ENCODE measurements at places on chromosomes 2 and 18.

DNA sequence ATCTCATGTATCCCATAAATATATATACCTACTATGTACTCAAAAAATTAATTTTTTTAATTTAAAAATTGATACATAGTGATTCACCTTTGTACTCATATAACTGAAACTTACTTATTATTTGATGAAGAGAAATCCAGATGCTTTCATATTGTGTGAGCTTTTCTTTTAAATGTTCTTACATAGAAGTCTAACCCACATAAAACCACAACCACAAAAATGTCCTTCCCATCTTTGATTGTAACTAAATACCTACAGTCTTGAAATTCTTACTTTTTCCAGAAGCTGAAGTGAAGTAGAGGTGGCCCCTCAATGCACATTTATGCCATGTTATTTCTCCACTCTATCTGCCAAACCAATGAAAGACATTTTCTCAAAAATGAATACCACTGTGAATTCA, 117.9 kb upstream of the COL5A2 start:
- peak; percentile 54 for DNase-seq

DNA sequence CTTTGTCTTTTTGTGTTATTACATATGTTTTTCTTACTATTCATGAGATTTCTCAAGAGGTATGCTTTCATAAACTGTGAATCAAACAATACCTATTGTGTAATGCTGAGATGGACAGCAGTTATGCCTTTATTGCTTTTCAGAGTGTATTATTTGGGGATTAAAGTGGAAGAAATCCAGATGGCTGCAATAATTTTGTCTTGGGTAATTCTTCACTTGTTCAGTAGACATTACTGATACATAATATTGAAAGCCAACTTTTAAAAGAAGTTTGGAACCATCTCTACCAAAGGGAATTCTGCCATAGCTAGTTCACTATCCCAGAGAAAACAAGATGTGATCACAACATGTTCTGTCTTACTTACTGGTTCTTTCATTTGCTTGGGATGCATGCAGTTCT, 253.4 kb upstream of the ZSWIM2 start:
- DNase-seq = no peak

GRCh38 chr2:233353101-233353768, 1.1 kb upstream of the DGKD start:
- DNase-seq = no peak

DNA sequence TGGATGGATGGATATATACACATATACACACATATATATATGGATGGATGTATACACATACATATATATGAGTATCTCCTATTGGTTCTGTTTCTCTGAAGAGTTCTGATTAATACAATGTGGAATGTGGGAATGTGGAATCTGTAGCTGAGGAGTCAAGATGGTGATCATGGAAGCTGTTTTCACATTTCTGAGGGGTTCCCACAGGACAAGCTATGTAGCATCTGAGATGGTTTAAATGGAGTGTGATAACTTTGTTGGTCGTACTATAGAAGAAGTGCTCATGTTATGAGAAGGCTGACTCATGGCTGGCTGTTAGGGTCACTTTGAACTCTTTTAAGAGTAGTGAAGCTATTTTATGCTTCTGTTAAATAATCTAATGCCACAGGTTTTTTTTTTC, 279.7 kb downstream of the MEIS1 start:
- no peak for DNase-seq

DNA sequence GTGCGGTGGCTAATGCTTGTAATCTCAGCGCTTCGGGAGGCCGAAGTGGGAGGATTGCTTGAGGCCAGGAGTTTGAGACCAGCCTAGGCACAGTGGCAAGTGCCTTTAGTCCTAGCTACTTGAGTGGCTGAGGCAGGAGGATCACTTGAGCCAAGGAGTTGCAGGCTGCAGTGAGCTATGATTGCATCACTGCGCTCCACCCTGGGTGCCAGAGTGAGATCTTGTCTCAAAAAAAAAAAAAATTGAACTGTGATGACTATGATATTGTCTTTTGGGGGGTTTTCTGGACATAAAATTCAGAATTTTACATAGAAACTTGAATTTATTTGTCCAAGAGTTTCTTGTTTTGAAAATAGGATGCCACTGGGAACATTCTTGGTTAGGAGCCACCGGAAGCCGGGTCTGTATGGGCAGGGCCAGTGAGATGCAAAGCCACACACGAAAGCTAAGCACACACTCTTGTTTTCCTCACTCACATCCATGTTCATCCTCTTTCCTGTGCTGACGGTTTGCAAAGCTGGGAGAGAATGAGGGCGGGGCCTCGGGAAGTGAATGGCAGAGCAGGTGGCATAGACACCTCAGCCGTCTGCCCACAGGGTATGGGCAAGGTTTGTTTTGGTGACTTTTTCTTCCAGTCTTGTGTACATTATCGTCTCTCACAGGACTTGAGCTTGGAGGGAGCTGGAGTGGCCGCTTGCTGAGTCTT, 12.6 kb downstream of the AGAP1 start:
- DNase-seq = no peak
